ENCODE measurements at places on chromosomes 16 and 17.

DNA sequence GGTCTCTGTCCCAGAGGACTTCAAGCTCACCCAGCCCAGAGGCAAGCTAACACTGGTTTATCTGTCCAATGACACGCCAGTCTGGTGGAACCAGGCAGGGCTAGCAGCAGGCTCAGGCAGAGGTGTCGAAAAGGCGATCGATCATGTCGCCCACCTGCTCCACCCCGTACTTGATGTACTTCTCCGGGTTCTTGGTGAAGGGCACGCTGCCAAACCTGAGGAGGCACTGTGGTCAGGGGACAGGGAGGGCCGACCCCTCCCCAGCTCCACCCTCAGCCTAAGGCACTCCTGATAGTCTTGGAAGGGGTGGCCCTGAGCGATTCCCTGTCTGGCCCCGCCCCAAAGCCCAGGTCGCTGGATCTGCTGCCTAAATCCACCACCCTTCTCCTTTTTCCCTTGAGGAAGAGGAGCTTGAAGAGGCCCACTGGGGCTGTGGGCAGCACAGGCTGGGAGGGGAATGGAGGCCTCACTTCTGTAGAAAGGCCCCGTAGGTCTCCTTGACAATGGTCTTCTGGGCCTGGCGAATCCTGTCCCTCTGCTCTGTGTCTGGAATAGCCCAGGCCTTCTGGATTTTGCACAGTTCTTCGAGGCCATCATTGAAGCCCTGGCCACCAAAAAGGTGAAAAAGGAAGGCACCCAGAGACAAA, 4.7 kb downstream of the ZACN start:
- peaks cover 15% of the 10 kb centered on the region for H3K4me1 ChIP-seq
- H3K27me3 ChIP-seq, result no peaks in the 10 kb centered on the region
- H3K36me3 ChIP-seq, result peaks cover 40% of the 10 kb centered on the region
- H3K27ac ChIP-seq, result no peak overlapping the region

- no peak overlapping the region for H3K4me3 ChIP-seq
- no peaks in the 10 kb centered on the region for H3K27me3 ChIP-seq
- H3K27ac ChIP-seq, result no peak overlapping the region
- no peak for DNase-seq
- no peaks in the 10 kb centered on the region for H3K4me1 ChIP-seq
Observed at GRCh38 chr16:70659953-70660671, 13.8 kb downstream of the IL34 start.

DNA sequence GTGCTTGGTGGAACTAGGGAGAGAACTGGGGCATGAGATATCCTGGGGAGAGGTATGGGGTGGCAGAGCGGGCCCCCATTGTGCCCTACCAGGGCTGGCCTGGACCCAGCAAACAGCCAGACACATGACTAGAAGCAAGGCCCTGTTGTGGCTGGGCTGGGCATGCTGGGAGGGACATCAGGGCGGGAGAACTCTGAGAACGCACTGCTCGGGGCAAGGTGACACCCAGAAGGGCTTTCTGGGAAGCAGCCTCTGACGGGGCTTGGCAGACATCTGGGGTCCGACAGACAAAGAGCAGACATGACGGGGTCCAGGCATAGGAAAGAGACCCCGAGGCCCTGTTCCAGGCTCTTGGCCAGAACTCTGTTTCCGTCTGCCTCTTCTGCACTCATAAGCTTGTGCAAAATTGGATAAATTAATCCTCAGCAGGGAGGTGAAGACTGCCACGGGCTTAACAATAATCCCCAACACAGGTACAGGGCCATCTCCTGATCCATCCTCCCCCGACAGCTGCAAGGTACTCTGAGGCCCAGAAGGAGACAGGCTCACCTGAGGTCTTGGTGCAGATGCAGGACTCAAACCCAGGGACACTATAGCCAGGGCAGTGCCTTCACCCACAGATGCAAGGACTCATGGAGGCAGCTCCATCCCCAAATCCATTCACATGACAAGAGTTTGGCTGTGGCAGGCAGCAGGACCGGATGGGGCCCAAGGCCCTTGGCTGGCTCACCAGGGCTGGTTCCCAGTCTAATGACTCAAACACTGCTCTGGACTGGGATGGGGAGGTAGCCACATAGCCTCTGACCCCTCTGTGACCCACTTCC, 5.4 kb downstream of the SREBF1 start:
- peaks cover 20% of the 10 kb centered on the region for H3K4me1 ChIP-seq
- H3K4me3 ChIP-seq, result no peak overlapping the region
- no peaks in the 10 kb centered on the region for H3K36me3 ChIP-seq
- no peak for DNase-seq

DNA sequence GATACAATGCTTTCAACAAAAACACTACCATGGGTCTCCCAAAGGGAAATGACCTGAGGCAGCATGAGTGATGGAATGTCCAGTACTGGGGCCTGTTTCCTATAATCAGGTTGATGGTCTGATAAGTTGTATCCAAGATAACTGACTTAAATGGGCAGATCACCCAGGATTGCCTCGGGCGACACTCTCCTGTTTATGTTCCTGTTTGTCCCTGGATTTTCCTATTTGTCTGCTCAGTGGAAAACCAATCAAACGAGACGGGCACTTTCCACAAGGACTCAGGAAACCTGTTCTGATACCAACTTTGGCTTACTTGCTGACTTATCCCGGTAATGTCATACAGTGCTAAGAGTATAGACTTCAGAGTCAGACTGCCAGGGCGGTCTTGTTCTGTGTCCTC, 27.4 kb downstream of the USP43 start:
- no peak for DNase-seq
- H3K27ac ChIP-seq, result no peak overlapping the region
- peaks cover 11% of the 10 kb centered on the region for H3K4me1 ChIP-seq
- H3K27me3 ChIP-seq, result peaks cover 9% of the 10 kb centered on the region

DNA sequence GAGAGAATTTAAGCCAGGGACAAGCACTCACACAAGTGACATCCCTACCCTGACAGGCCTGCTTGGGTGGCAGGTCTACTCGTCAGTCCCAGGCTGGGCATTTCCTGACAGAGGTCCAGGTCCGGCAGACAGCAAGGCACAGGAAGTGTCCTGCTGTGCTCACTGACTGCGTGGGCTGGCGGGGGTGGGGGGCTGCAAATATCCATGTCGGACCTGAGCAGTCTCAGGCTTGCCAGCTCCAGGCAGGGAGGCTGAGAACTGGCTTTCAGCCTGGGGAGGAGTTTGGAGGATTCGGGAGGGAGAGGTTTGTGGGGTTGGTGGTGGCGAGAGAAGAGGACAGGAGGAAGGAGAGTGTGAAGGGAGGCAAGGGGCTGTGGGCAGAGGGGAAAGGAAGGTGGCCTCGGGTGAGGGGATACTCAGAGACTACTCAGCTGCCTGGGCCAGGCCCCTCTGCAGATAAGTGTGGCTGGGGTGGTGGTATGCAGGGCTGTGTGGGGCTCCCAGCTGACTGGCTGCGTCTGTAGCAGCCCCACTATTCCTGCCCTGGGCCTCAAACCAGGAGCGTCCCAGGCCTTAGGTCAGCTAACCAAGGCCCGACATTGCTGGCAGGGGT, 7.8 kb downstream of the HIC1 start:
- H3K27ac ChIP-seq, result no peak overlapping the region
- peaks cover 73% of the 10 kb centered on the region for H3K36me3 ChIP-seq
- DNase-seq, result no peak
- no peaks in the 10 kb centered on the region for H3K27me3 ChIP-seq

Data from neuronal stem cell (in vitro differentiated cells).